Activated CD8-positive, alpha-beta memory T cell treated with anti-CD3 and anti-CD28 coated beads, Interleukin-2, amount 50 U/mL, for 48 hours (primary cell): ENCODE measurements at places on chromosomes 5 and 9.

- no peak for DNase-seq
Measured at GRCh38 chr5:158591301-158591863, 508.3 kb downstream of the EBF1 start.

- DNase-seq, result no peak
Measured at GRCh38 chr5:85663708-85664031, 954.1 kb upstream of the COX7C start.

- no peak for DNase-seq
Measured at GRCh38 chr9:86754581-86755560, 192.4 kb downstream of the GAS1 start.

DNA sequence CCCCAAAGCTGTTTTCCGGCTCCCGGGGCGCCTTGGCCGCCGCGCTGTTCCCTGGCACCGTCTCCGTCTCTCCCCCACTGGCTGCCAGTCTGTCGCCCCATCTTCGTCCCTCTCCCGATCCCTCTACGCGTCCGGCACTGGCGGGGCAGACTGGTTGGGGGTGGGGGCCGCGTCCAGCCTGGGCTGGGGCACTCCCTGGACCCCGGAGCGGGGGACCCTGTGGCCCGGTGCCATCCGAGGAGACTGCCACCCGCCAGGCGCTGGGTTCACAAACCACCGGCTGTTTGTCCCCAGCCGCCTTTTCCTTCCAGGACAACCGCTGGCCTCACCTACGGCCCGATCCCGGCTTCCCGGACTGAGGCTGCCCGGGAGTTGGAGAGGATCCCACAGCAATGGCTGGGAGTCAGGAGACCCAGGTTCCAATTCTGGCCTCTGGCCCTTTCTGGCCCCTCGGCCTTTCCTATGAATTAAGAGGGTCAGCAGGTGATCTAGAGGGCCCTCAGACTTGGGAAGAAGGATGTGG is 1.0 kb upstream of the FIBCD1 start:
- no peak for DNase-seq

- DNase-seq, result no peak
Measured at GRCh38 chr5:178365501-178366440, 133.2 kb upstream of the PHYKPL start.

DNA sequence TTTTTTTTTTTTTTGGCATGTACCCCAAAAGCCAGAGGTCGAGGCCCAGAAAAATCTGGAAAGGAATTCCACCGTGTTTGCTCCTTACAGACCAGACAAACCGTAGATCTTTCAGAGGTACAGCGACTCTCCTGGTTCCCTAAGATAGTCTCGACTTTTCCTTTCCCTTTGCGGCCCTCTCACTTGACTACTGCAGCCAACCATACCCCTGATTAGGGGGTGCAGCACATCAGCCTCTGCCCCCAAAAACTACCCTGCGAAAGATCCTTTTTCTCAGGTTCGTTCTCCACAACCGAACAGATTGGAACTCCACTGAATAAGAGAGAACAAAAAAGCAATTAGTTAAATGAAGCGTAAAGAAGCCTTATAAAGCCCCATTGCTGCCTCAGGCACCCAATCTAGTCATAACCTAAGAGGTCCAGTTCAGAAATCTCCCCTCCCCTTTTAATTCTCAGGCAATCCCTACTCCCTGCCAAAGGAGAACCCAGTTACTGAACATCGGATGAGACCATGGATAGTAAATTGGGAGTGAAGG is 379 bp upstream of the TICAM2 start:
- DNase-seq, result no peak

DNA sequence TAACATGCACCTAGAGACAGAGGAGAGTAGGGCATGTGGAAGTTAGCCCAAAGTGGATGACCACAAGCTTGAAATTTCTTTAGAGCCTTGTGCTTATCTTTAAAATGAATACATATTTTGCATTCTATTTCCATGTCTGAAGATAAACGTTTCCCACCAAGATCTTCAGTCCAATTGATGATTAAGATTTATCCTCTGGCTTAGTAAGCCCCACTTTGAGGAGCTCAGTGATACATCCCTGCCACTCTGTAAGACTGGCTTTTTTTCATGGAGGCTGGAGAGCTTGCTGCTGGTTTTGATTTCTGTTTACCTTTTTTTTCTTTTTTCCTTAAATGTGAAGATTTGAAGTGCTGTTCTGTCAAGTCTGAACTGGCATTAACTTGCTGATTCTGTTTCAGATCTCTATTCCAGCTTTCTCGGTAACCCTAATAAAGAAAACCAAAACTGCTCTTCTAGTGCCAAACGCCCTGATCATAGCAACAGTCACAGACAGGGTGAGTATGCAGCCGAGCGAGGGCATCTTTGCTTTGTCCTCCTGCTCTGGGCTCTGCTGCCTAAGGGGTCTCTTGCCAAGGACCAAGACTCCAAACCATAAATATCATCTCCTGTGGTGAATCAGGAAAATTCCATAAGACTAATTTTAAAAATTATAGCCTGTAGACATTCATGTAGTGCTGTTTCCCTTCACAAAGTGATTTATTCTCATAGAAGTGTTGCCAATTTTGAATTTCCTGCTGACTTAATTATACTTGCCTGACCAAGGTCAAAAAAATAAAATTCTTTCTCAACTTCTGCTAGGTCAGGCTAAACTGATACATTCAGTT is 54.3 kb downstream of the GRAMD2B start:
- no peak for DNase-seq

DNA sequence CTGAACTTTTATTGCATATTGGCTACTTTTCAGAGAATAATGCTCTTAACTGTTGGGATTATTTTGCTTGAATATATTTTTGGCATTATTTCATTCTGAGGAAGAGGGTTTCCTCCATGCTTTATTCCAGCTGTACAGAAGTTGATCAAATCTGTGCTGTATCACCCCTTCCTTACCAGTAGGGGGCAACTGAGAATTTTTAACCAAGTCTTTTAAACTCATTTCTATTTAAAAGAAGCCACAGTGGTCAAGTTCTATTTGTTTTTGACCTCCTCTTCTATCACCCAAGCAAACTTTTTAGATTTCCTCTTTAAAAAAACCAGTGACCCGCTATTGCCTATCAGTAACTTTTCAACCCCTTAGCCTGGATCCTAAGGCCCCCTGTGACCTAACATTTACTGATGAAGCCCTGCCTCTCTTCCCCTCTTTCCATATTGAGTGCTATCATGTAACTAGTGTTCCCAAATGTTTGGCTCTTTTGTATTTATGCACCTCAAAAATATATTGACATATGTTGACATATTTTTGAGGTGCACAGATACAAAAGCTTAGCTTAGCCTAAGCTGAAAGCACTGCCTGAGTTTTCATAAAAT is 80.6 kb downstream of the FBXO4 start:
- DNase-seq, result no peak

- DNase-seq, result no peak
Measured at GRCh38 chr5:55853818-55854217, 2.7 kb downstream of the IL31RA start.

DNA sequence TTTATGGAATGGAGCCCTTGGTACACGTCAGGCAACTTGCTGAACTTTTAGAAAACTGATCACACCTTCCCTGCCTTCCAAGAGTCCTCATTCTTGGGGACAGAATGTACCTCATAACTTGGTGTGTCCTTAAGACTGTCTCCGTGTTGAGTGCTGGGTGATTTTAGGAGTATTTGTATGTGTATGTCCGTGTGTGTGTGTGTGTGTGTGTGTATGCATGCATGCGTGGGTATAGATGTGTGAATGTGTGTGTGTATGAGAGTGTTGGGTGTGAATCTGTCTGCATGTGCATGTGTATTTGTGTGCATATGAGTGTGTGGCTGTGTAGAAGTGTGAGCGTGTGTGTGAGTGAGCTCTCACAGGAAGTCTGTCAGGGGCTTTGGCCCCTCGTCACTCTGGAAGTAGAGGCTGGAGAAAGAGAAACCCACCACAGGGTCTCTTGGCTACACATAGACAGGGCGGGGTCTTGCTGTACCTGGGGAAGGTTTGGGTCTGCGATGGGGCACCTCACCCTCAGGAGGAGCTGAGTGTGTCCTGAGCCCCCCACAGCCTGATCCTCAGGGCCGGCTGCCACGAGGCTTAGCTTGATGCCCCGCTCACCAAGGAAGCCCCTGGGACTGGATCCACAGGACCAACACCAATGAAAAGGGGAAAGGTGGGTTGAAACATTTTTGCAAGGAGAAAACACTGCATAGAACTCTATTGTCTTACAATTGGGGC is 33.1 kb upstream of the ANKRD33B start:
- DNase-seq, result no peak

- DNase-seq, result no peak
Measured at GRCh38 chr9:130453487-130453886, 8.7 kb downstream of the ASS1 start.

GRCh38 chr9:1960342-1961042 is 54.7 kb upstream of the SMARCA2 start:
- DNase-seq, result no peak

DNA sequence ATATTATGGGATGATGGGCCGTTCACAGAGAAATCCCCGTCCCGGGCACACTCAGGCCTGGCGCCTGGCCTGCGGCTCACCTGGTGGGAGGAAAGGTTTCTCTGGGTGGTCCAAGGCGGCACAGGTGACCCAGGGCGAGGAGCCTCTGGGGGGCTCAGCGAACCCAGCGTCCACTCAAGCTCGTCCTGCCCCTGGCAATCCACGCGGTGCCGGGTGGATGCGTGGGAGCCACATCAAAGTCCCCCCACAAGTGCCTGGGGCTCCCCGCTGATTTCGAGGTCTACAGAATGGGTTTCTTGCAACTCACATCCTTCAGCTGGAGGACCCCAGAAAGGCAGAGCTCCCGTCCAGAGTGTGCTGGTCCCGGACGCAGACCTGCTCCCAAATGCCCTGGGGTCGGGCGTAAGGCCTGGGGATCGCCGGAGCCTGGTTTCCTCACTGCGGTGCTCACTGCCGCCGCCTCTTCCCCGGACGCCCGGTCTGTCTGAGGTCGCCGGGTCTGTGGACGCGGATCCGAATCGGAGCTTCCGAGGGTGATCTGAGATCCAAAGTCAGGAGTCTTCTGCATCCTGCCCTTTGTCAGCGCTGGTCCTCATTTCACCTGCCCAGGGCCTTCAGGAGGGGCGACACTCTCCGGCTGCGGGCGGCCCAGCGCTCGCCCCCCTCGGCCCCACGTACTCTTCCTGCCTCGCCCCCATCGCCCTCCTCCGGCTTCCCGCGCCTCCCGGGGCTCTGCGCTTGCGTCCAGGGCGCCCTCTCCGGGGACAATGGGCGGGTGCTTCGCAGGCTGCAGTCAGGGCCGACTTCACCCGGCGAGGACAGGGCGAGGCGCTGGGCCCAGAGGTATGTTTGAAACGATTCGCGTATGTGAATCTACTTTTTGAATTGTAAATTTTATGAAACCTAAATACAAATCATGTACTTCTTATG is 20.0 kb upstream of the RUFY1 start:
- peak; percentile 88 for DNase-seq

DNA sequence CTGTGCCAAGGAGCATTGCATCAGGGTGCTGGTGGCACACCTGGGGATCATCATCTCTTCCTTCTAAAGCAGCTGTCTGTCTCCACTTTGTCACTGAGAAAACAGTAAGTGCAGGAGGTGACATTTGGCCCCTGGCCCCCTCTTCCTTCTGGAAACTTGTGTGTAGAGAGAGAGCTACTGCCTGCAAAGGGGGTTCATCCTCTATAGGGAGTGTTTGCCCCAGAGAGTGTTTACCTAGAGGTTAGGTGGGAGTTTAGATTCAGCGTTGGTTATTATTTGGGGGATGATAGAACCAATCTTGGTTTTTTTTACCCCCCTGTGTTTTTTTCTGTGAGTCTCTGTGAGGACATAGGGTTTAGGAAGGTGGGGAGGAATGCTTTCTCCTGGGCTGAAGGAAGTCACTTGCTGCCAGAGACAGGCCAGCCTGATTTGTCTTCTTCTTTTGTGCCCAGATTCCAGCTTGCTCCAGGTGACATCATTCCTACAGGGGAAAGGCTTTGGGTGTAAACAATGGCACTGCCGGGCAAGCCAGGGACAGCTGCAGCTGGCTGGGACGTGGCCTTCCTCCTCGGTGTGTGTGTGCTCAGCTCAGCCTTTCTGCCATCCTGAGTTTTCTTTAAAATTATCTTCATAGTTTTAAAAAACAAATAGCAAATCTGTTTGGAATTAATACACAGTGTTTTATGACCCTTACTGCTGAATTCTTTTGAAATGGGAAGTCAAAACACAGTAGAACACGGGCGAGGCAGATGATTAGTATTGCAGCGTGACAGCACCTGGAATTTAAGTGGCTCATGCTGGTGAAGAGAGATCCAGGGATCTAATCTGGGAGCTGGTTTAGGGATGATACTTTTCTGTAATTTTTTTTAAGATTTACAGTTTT is 24.5 kb downstream of the PRRC2B start:
- no peak for DNase-seq

GRCh38 chr5:154200221-154200620 is 9.7 kb downstream of the GALNT10 start:
- DNase-seq, result no peak

DNA sequence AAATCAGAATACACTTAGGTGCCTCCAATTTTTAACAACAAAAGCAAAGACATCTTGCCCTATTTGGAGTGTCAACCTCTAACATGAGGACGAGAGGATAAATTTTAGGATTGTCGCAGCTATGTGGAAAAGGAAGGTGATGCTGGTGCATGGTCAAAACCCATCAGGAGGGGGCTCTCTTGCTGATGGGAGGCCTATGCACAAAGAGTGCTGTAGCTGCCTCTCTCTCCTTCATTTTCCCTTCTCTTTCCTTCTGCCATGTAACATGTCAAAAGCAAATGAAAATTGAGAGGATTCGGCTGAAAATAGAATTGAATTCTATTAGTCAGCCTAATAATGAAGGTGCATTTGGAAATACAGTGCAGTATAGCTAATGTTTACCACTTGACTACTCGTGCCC is 578.7 kb upstream of the ZNF462 start:
- DNase-seq, result no peak

DNA sequence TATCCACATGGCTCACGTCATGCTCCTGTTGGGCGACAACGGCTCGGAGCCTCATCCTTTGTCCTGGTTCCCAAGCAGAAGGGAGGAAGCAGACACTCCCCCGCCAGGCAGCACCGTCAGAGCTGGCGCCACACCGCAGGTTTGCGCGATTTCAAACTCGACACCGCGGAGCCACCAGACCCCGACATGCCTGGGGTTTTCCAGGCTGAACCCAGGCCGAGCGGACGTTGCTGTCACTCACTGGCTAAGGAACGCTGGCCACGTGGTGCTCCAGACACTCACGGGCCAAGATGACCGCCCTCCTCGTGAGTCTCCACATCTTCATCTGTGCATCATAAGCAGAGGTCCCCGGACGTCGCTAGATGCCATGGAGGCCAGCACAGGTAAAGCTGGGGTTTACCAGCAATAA is 9.0 kb downstream of the TERT start:
- peak; percentile 37 for DNase-seq

DNA sequence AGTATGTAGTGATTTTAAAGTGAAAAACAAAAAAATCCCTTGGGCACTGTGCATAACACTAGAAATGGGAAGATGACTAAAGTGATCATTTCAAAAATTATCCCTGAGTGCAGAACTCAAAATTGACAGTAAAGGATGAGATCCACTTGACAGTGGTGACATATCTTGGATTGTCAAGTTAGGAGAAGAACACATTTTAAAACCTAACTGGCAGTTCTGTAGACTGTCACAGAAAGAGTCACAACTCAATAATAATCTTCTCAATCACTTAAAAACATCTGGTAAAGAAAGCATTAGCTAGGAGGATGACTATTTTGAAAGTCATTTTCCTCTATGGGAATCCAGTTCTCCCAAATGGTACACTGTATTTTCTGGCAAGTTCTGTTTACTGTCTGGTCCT is 127.1 kb downstream of the PIP5K1B start:
- DNase-seq, result no peak
